Omental fat pad (tissue), 4 donors: ENCODE measurements at places on chromosomes 11 and 22. TPM values are rescaled to one million over a fixed set of nuclear protein-coding genes. Genes with fewer than 3 reads are reported as not detected.

CYTH4 gene
- total RNA-seq = 17.4 TPM

SYT7 gene
- total RNA-seq = 6.6 TPM

PKDREJ gene
- total RNA-seq = not detected

VWCE gene
- total RNA-seq = 4.4 TPM

POTEH gene
- not detected for total RNA-seq

KCNJ11 gene
- 0.37 TPM for total RNA-seq

PTPN5 gene
- total RNA-seq = 1.1 TPM

PNPLA5 gene
- total RNA-seq = not detected

SCGB1C1 gene
- total RNA-seq = not detected

LMO2 gene
- 22.7 TPM for total RNA-seq

OR8K1 gene
- total RNA-seq = not detected

DGCR6 gene
- total RNA-seq = 12.8 TPM

CD3D gene
- total RNA-seq = 1.7 TPM

HIC2 gene
- 5.5 TPM for total RNA-seq

GNB1L gene
- 4.3 TPM for total RNA-seq

SHISA8 gene
- not detected for total RNA-seq

KCTD14 gene
- 8.3 TPM for total RNA-seq

TMEM191B gene
- total RNA-seq = 0.24 TPM

OR8D4 gene
- total RNA-seq = not detected

OR51B4 gene
- total RNA-seq = not detected

GRCh38 chr22:44496844-44497217 is 1.2 kb downstream of the RTL6 start:
- no peak for DNase-seq

- no peak for DNase-seq
Measured at GRCh38 chr11:134261626-134262488, 8.5 kb downstream of the ACAD8 start.

DNA sequence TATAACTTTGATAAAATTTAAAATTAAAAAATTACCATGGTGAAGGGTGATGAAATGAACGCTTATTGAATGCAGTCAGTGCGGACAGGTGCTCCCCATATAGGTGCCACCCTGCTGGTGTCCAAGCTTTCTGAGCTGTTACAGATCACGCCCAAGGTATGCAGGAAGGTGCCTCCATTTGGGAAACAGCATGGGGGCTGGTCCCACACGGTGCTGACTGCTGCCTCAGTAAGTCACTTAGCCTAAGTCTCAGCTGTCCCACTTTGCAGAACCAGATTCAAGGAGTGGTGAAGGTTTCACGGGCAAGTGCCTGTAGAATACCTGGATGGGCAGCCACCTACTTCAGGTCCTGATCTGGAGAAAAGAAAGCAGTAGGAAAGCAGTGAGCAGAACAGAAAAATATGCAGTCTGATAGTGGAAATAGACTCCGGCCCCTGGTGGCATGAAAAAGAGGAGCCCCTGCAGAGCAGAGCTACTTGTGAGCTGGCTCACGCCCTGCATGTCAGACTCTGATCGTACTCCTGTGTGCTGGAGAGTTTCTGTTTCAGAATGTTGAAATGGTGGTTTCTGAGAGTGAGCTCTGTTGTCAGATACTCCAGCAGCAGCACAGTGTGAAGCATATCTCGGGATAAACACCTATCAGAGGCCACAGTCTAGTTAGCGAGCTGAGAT is 33.2 kb downstream of the ADORA2A start:
- no peak for DNase-seq

GRCh38 chr11:10401256-10401655 is 53.8 kb upstream of the AMPD3 start:
- no peak for DNase-seq

- DNase-seq = no peak
Measured at GRCh38 chr11:67634366-67635230, 4.9 kb upstream of the NUDT8 start.

DNA sequence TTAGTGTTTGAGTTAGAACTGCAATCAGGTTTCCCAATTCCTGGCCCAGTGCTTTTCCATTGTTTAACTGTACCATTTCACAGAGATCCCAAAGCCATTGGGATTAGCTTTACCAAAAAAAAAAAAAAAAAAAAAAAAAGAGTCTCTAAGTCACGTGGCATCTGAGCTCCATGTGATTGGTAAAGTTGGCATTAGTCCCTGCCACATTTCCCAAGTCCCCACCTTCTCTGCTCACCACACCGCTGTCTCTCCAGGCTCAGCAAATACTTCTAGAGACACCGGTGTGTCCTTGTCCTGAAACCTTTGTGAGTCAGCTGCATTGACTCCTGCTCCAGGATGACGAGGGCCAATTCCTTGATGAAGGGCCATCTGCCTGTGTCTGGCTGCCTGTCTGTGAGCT is 305.3 kb downstream of the KIRREL3 start:
- DNase-seq = no peak

- no peak for DNase-seq
Measured at GRCh38 chr11:69157822-69158231, 2.1 kb downstream of the SMIM38 start.

- DNase-seq = no peak
Measured at GRCh38 chr11:33040033-33040861, 875 bp downstream of the TCP11L1 start.

- no peak for DNase-seq
Measured at GRCh38 chr22:18933914-18934313, 2.2 kb downstream of the PRODH start.

DNA sequence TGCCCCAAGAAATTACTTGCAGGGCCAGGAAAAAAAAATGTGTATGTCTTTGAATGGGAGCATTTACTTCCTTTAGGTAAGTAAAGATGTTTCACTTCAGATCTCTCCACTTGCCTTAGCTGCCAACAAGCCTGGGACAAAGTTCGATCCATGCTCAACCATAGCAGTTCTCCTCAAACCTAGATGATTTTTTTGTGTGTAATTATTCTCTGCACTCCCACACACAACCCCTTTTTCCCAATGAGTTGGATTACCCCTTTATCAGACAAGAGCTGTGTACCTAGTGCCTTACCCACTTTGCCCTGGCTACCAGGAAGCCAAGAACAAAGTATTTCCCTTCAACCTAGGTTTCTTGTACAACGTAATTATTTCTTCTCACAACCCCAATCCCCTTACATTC is 35.6 kb downstream of the TPBGL start:
- no peak for DNase-seq

DNA sequence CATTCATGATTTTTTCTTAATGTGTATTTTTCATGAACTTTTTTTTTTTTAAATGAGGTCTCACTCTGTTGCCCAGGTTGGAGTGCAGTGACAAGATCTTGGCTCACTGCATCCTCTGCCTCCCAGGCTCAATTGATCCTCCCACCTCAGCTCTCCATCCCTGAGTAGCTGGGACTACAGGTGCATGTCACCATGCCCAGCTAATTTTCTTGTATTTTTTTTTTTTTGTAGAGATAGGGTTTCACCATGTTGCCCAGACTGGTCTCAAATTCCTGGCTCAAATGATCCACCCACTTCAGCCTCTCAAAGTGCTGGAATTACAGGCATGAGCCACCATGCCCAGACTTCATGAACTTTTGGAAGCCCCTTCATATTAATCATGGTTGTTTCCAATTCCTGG is 49.7 kb downstream of the ADAMTS15 start:
- no peak for DNase-seq

- DNase-seq = no peak
Measured at GRCh38 chr22:20109411-20110358, 6.2 kb upstream of the RANBP1 start.

GRCh38 chr11:19561011-19561410 is 151.6 kb upstream of the NAV2 start:
- DNase-seq = no peak

GRCh38 chr11:72680624-72681158 is 6.5 kb upstream of the PDE2A start:
- no peak for DNase-seq

- DNase-seq = no peak
Measured at GRCh38 chr11:111934306-111934705, 2.8 kb upstream of the DIXDC1 start.

GRCh38 chr11:70783356-70783755 is 385.0 kb downstream of the CTTN start:
- DNase-seq = no peak

GRCh38 chr22:24894220-24894975 is 52.1 kb downstream of the LHFPL7 start:
- peak; percentile 33 for DNase-seq

DNA sequence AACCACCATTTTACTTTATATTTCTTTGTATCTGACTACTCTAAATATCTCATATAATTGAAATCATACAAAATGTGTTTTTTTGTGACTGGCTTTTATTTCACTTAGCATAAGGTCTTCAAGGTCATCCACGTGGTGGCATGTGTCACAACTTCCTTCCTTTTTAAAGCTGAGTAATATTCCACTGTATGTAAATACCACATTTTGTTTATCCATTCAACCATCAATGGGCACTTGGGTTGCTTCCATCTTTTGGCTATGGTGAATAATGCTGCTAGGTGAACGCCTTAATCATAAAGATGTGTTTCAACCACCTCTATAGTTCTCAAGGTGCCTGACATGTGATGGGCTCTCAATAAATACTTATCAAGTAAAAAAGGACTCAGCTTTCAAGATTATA is 15.5 kb downstream of the RAB30 start:
- no peak for DNase-seq

GRCh38 chr11:16876837-16877236 is 137.4 kb downstream of the PLEKHA7 start:
- DNase-seq = no peak

DNA sequence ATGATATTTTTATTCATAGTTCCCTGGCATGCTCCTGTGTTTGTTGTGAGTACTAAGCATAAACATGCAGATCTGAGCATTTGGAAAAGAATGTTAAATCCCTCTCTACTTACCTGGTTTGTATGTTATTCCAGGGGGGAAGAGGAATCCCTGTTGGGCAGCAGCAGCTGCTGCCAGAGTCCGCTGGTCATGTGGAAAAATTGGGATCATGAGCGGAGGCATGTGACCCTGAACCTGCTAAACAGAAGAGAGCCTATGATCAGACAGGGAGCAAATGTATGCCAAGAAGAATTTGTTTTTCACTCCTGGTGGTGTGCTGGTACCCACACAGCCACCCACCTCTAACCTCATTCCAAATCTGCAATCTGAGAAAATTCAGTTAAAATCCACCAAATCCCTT is 244.7 kb downstream of the SOX6 start:
- DNase-seq = no peak

- no peak for DNase-seq
Measured at GRCh38 chr11:44226945-44227344, 83.0 kb downstream of the ALX4 start.

- DNase-seq = no peak
Measured at GRCh38 chr11:93532281-93532789, 10.9 kb downstream of the SMCO4 start.

GRCh38 chr22:46129390-46130041 is 20.8 kb upstream of the PPARA start:
- DNase-seq = no peak

DNA sequence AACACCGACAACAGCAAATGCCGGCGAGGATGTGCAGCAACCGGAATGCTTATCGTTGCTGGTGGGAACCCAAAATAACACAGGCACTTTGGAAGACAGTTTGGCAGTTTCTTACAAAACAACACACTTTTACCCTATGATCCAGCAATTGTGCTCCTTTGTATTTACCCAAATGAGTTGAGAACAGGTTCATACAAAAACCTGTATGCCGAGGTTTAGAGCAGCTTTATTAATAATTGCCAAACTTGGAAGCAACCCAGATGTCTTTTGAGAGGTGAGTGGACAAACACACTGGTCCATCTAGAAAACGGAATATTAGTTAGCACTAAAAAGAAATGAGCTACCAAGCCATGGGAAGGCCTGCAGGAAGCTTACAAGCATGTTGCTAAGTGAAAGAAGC is 118.9 kb downstream of the CTTN start:
- DNase-seq = no peak

GRCh38 chr11:134647066-134647743 is 235.2 kb upstream of the B3GAT1 start:
- no peak for DNase-seq

DNA sequence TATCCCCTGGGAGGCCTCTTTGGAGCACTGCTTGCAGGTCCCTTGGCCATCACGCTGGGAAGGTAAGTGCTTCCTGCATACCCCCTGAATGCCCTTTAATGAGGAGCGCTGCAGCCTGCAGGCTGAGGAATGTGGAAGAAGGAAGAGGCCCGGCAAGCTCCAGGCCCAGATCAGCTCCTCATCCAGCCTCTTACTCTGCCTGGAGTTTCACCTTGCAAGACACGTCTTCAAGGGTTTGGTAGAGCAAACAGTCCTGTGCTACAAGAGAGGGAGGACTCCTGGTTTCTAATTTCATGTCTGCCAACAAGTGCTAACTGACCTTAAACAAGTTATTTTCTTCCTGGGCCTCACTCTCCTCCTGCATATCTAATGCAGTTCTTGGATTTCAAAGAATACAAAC is 10.9 kb downstream of the SLC2A11 start:
- DNase-seq = no peak

GRCh38 chr11:72081821-72082453 is 1.3 kb downstream of the LRRC51 start:
- DNase-seq = no peak

- no peak for DNase-seq
Measured at GRCh38 chr11:2995031-2995561, 3.0 kb upstream of the NAP1L4 start.
